Caki2 (cell line): ENCODE measurements at places on chromosomes 1 and 21. TPM values are rescaled to one million over a fixed set of nuclear protein-coding genes. Genes with fewer than 3 reads are reported as not detected.

- peak; percentile 73 for DNase-seq
Observed at GRCh38 chr1:58618303-58618702, 41.3 kb upstream of the TACSTD2 start.

Gene DYNLT5
- total RNA-seq: not detected in 2 replicates

DNA sequence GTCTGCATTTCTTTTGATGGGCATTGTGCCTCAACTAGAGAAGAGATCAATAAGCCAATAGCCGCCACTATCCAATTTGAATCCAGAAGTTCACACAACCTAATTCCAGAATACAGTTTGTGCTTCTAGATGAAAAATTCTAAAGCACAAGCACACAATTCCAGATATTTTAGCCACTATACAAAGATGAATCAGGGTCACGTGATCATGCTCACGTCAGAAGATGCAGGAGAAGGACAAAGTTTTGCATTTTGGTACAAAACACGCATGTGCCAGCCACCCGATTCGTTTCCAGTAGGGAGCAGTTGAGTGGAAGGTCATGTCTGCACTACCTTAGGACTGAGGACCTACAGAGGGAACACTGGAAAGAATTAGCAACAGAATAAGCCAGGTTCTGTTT lies 3.6 kb downstream of the KCNJ15 start:
- no peak for DNase-seq

GRCh38 chr1:91635763-91636162 lies 135.1 kb downstream of the CDC7 start:
- no peak for DNase-seq

- no peak for DNase-seq
Observed at GRCh38 chr1:188991221-188991930, 1486.3 kb downstream of the BRINP3 start.

Gene INSRR
- total RNA-seq: 0.03 TPM in 1 of 2 replicates, not detected in the other

- DNase-seq: no peak
Observed at GRCh38 chr1:182107209-182107608, 45.7 kb upstream of the ZNF648 start.

DNA sequence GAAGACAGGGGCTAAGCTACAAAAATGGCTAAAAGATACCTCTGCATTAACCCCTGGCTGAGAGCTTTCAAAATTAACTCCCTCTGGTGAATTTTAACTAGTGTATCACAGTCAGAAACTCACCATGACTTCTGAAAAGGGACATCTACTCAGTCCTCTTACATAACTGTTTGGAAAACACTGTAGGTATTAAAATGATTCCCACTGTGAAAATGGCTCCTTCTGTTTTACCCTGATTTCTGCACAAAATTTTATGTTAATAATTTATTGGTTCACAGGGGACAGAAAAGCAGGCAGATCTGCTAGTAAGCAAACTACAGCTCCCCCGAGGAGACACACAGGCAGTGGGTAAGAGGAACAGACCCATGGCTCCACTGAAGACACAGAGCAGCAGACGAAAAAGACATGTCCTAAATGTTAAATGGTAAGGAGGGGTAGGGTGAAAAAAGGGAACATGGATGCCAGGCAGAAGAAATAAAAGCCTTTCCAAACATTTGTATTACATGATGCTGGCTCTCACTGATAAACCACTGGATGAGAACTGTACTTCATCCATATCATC lies 111.7 kb downstream of the SLC45A1 start:
- DNase-seq: no peak

Gene SHISAL2A
- not detected in 2 replicates for total RNA-seq

DNA sequence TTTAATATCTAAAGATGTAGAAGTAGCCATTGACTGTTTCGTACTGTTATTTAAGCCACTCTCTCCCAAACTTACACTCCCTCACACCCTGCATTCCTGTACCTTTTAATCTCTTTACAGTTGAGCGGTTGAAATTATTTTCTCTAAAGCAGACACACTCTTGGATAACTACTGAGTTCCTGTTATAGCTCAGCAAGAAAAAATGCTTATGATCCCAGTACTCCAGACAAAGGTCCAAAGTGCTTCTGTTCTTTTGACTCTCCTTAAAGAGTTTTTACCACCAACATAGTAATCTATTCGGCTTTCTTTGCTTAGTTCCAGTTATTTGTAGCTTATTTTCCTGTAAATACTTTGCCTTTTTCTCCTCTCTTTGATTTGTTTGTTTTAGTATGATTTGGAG lies 100.1 kb downstream of the ATF6 start:
- DNase-seq: no peak

Gene SON
- total RNA-seq: 66.6 and 409 TPM in 2 replicates

GRCh38 chr1:152185544-152186391 lies 26.7 kb upstream of the RPTN start:
- DNase-seq: peak; percentile 62
